Liver (tissue), 10 donors: ENCODE measurements at places on chromosomes 16 and 17. TPM values are rescaled to one million over a fixed set of nuclear protein-coding genes. Genes with fewer than 3 reads are reported as not detected.

Gene CMTM2
- polyA plus RNA-seq, result 0.57 TPM

Gene HAP1
- 0.04 TPM for polyA plus RNA-seq

Gene UMOD
- polyA plus RNA-seq, result not detected

Gene BCO1
- 0.35 TPM for polyA plus RNA-seq

Gene HOXB8
- polyA plus RNA-seq, result not detected

Gene TAX1BP3
- polyA plus RNA-seq, result 27.7 TPM

Gene NPTX1
- polyA plus RNA-seq, result not detected

Gene HBQ1
- not detected for polyA plus RNA-seq

Gene CD300H
- not detected for polyA plus RNA-seq

Gene MSLN
- 0.03 TPM for polyA plus RNA-seq

Gene C16orf54
- polyA plus RNA-seq, result 0.42 TPM

Gene SLC6A2
- polyA plus RNA-seq, result 0.10 TPM

Gene UQCRC2
- polyA plus RNA-seq, result 88.8 TPM

Gene CORO6
- polyA plus RNA-seq, result 0.44 TPM

Gene HMOX2
- 81.5 TPM for polyA plus RNA-seq

Gene SHPK
- 16.5 TPM for polyA plus RNA-seq

Gene SLFN12L
- 0.09 TPM for polyA plus RNA-seq

Gene DPEP2
- polyA plus RNA-seq, result 1.4 TPM

Gene SEC14L5
- polyA plus RNA-seq, result 0.07 TPM

Gene HAS3
- polyA plus RNA-seq, result 0.32 TPM

Gene RAB37
- polyA plus RNA-seq, result 5.9 TPM

Gene MSI2
- polyA plus RNA-seq, result 5.7 TPM

Gene KRTAP4-1
- polyA plus RNA-seq, result not detected

Gene KRT20
- polyA plus RNA-seq, result not detected

Gene CALCOCO2
- 38.9 TPM for polyA plus RNA-seq

Gene PABPN1L
- polyA plus RNA-seq, result not detected

Gene TRIM65
- polyA plus RNA-seq, result 1.5 TPM

Gene PRDM7
- not detected for polyA plus RNA-seq
